ENCODE measurements at places on chromosomes 6 and 20.

DNA sequence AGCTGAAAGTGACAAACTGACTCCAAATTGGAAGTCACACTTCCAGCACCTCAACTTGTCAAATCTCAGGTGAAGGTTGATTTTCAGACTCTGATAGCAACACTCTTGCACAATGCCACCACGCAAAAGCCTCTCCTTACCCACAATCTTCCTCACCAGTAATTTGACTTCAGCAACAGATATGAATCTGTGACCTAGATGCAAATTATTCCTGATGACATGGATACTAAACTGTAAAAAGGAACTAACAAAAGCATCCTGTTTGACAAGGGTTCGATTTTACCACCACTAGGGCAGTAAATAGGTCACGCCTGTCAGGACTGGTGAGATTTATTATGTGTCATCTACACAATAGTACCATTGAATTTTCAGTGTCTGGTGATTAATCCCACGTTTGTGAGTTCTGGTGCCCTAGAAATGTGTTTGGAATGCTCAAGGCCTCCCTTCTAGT is 134.4 kb upstream of the COL21A1 start:
- no peak for DNase-seq

- DNase-seq: no peak
These were observed 31.8 kb downstream of the PSMF1 start for GRCh38 chr20:1150218-1150617.

DNA sequence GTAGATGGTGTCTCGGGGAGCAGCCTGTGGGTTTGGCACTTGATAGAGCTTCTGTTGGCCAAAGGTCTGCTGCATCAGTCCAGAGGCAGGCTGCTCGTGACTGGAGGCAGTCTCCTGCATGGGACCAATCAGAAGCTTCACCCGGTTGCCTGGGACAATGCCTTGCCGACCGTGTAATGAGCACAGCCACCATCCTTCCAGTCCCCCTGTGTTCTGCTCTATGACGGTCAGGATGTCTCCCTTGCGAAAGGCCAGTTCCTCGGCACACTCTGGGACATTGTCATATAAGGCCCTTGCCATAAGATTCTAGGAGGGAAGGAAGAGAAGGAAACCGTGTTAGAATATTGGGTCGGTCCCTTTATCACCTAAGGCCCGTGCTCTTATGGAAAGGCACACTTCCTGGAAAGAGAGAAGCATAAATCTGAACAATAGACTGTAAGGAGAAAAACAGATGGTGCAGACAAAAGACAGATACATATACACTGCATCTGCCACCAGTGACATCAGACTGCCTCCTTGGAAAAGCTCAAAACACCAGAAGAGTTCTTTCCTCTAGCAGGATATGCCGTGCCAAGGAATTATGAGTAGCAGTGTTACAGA is 18.9 kb downstream of the NEDD9 start:
- DNase-seq: no peak

GRCh38 chr6:18545726-18546125 is 158.6 kb downstream of the RNF144B start:
- no peak for DNase-seq

DNA sequence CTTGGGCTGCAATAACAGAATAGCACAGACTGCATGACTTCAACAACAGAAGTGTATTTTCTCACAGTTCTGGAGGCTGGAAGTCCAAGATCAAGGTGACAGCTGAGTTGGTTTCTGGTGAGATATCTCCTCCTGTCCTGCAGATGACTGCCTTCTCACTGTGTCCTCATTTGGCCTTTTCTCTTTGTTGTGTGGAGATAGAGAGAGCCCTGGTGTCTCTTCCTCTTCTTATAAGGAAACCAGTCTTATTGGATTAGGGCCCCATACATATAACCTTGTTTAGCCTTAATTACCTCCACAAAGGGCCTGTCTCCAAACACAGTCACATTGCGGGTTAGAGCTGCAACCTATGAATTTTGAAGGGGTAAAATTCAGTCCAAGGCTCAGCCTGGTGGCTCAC is 57.0 kb upstream of the BMP6 start:
- DNase-seq: no peak

DNA sequence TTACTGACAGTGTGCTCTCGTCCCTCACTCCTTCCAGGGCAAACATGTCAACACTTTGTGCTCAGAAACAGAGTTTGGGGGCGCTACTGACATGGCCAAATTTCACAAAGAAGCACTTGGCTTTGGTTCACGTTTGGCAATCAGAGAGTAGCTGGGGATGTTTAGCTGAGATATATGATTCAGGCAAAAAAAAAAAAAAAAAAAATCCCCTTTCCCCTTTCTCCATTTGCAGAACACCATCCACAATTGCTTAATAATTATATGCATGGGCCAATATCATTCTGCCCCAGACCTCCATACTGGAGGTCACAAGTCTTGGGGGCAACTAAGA is 128.4 kb upstream of the ADGRF1 start:
- DNase-seq: no peak

- DNase-seq: peak; percentile 36
These were observed 18.9 kb downstream of the PERP start for GRCh38 chr6:138088326-138088762.

- DNase-seq: no peak
These were observed 34.0 kb downstream of the NCOA6 start for GRCh38 chr20:34791289-34792020.

GRCh38 chr6:166381733-166382499 is 824 bp downstream of the MPC1 start:
- DNase-seq: no peak

DNA sequence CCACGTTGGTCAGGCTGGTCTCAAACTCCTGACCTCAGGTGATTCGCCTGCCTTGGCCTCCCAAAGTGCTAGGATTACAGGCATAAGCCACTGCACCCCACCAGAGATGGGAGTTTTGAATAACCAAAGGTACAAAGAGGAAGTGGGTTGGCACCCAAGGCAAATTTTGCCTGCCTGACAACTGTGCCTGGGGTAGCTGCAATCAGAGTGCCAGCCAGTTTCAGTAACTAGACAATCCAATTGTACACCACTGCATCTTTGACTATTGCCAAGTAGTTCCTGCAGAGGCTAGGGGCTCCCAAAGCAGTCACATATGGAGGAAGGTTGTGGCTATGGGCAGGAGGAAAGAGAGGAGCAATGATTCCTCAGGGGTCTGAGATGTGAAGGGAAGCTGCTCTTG is 16.6 kb downstream of the ZC3H12D start:
- DNase-seq: no peak

GRCh38 chr20:21353236-21353635 is 44.1 kb downstream of the NKX2-4 start:
- no peak for DNase-seq

GRCh38 chr6:117380298-117380697 is 45.4 kb downstream of the ROS1 start:
- no peak for DNase-seq

- DNase-seq: no peak
These were observed 228.0 kb upstream of the SYNDIG1 start for GRCh38 chr20:24241466-24241865.

GRCh38 chr6:168232989-168233874 is 86.3 kb downstream of the DACT2 start:
- DNase-seq: no peak

DNA sequence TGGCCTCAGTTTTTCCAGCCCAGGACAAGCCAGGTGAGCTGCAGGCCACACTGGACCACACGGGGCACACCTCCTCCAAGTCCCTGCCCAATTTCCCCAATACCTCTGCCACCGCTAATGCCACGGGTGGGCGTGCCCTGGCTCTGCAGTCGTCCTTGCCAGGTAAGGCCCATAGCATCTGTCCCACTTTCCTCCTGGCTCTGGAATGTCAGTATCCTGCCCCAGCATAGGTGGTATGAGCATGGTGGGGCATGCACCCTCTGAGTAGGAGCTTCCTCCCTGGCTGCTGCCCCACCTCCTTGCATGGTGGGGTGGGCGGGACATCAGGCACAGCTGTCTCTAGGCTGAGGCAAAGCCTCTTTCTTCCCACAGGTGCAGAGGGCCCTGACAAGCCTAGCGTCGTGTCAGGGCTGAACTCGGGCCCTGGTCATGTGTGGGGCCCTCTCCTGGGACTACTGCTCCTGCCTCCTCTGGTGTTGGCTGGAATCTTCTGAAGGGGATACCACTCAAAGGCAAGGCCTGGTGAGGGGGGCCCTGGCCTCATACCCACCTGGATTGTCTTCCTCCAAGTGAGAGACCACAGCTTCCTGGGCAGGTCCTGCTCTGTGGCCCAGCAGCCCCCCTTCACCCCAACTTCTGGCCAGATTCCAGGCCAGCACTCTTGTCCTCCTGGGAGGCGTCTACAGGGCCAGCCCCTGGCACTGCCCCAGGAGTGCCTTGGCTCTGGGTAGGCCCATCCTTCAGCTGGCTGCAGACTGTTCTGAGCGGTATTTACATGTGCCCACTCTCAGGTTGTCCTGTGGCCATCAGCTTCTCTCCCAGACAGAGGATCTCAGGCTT is 9.1 kb downstream of the PI16 start:
- DNase-seq: no peak

Data from tibial nerve (tissue), 4 donors.